ENCODE measurements at places on chromosomes 3 and 15.
A peak's percentile ranks its signal among the peaks of the same experiment; 100 is the strongest.

- peak; percentile 35 for DNase-seq
These were observed 5.5 kb downstream of the FAM81A start for GRCh38 chr15:59443341-59444072.

DNA sequence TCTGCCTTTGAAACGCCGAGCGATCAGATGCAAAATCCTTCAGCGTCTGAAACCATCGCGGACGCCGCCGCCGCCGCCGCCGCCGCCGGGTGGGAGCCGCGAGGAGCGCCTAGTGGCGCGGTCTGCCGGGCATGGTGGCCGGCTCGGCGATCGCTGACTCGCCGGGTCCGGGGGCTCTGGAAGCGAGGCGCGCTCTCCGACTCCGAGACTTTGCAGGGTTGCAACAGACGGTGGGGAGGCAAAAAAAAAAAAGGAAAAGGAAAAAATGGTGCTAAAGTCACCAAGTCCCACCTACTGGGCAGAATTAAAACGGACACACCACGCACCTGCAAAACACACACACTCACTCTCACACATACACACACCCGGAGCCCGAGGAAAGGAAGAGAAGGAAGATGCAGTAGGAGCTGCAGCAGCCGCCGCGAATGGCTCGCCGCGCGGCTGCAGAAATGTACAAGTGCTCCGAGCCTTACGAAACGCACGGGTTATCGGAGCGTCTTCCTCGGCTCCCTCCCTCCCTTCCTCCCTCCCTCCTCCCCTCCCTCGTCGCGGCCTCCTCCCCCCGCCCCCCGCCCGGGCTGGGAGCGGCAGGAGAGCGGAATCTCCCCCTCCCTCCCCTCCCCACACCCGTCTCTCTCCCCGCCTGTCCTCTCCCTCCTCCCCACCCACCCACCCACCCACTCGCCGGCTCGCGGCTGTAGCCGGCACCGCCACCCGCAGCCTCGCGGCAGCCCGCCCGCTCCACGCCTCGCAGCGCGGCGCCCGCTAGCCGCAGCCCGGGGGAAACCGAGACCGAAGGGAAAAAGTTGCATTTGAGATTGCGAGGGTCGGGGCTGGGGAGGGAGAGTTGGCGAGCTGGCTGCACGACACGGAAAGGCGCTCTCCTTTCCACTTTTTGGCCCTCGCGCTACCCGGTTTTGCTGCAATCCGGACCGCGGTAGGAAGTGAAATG, at the start of gene NTRK3:
Gene NTRK3 (minus strand): TSS at position 461 of the 952 bp plus-strand sequence. CDS start 586 bp downstream, outside the sequence.
- DNase-seq, result no peak

DNA sequence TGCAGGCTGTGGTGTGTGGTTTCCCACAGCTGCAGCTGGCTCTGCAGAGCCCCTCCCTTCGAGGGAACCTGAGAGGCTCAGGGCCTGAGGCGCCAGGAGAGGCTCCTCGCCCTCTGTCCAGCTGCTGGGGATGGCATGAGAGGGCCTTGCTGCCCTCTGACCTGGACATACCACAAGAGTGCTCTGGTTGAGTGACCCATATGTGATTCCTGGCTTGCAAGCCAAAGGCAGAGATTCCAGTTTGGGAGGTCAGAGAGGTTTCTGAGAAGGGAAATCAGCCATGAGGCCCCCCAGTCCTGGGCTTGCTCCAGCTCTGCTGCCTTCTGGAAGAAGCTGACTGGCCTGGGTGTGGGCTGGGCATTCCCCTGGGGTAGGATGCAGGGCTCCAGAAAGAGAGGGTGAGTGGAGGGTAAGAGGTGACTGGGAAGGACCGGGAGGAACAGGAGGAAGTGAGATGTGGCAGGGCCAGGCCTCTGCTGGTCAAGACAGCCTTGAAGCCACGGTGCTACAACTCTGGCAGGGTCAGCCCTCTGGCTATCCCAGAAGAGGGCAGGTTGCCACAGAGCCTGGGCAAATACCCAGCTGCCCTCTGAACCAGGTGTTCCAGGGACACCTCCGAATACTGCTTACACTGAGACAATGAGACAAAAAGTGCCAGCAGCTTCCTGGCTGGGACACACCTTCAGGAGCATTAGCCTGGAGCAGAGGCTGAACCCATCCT, 16.0 kb upstream of the SRP14 start:
- DNase-seq, result peak; percentile 79

- no peak for DNase-seq
These were observed 61.1 kb downstream of the FNDC3B start for GRCh38 chr3:172100482-172100881.
